ENCODE measurements at places on chromosomes 2 and 18.

- no peak for DNase-seq
Observed at GRCh38 chr2:44663471-44664073, 277.9 kb upstream of the SIX3 start.

DNA sequence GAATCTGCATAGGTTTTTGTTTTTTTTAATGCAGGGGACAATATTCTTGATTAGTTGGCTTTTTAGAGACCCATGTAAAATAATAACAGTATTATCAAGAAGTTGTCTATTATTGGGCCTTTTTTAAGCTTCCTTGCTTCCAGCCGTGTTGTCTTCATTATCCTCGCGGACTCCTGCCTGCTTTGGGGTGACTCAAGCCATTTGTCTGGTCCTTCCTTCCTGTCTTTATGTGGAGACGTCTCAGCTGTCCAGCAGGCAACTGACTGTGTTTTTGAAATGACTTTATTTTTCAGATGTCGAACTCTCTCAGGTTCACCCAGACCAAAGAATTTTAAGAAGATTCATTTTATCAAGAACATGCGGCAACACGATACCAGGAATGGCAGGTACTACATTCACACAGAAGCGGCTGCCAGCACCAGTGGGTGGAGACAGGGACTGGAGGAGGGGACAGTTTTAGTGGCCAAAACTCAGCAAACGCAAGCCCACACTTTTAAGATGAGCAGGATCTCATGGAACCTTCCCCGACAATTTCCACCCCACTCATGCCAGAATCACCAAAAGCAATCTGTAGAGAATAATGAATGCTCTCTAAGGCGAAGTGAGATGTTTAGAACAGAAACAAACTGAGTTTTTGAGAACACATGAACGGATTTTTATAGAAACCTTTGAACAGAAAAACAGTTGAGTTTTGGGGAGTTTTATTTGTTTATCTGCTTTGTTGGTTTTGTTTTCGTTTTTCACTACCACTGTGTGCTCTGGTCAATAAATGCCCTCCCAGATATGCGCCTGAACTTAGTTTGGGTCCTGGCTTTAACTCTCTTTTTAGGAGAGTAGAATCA is 59.1 kb downstream of the CABLES1 start:
- no peak for DNase-seq

DNA sequence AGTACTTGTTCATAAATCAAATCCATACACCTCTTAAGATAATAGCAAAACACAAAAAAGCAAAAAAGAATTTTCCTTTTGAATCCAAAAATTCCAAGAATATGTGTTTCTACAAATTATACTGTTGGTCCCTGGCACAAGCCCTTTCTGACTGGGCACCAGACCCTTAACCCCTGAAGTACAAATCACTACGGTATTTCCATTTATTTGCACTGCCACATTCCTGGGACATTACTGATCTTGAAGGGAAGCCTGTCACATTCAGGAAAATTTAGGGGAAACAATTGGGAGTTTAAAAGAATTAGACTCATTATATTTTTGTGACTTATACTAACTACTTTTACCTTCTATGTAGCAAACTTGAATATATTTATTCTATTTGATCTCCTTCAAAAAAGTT is 98.8 kb downstream of the ZNF521 start:
- DNase-seq: no peak

DNA sequence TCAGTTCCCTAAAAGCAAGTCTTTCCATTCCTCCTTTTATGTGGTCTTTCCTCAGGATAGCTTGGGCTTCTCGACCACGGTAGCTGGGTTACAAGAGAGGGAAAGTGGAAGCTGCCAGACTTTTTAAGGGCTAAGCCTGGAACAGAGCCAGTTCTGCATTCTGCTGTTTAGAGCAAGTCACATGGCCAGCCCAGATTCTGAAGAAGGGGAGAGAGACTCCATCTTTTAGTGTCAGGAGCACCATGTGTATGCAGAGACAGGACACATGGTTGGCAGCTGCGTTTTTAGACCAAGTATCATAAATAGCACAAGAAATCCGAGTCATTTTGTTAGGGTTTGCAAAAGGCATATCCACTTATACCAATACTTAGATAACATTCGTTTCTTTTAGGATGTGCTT is 4.7 kb downstream of the HMSD start:
- DNase-seq: no peak

- DNase-seq: no peak
Observed at GRCh38 chr2:205321231-205321630, 361.1 kb upstream of the NRP2 start.

DNA sequence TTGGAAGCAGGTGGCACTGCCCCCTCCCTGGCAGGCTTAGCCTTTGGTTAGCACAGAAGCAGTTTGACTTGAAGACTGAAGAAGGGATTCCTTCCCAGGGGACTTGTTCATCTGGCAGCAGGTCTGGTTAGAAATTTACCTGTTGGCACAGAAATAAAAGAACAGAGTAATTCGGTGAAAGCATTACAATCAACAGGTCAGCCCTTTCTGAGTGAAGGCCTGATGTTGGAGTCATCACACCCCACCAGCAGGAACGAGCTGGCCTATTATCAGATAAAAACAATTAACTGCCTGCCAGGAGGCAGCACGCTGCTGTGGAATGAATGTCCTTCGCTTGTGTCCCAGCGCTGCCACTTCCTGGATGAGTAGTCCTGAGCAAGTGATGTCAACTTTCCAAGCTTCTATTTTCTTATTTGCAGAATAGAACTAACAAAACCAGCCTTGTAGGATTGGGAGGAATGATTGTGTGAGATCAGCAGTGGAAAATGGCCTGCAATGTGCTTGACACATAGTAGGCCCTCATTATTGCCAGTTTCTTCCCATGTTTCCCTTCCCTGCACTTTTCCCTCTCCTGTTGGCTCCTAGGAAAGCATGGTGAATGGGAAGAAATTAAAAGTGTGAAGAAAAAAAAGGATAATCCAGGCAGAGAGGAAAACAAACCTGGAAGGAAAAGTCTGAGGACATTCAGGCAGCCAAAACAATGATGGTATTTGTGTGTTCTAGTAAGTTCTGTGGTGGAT is 29.0 kb downstream of the LGALSL start:
- no peak for DNase-seq

GRCh38 chr2:38037757-38038621 is 38.0 kb downstream of the CYP1B1 start:
- DNase-seq: no peak

DNA sequence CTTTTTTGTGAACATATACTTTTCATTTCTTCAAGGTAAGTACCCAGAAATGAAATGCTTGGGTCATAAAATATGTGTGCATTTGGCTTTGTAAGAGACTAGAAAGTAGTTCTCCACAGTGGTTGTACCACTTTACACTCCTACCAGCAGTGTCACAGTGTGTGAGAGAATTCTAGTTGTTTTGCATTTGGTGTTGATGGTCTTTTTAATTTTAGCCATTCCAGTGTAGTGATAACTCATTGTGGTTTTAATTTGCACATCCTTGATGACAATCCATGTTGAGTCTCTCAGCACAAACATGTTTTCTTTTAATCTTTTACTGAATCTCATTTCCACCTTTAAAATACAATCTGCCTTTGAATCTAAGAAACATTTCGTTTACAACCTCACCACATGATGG is 402.5 kb upstream of the ETAA1 start:
- DNase-seq: no peak

DNA sequence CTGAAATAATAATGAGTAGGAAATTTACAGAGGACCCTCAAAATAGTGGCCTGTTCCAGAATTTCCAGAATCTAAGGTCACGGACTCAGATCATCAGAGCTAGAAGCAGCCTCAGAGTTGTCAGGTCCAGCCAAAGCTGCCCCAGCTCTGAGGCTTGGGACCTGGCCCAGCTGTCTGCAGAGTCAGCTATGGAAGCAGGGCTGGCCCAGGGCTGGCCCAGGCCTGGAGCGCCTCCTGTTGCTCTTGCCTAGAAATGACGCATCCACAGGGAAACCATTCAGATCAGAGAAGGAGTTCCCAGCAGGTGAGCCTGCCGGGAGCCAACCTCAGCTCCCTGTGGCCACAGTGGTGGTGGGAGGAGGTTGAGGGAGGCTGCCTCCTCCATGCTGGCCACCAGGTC is 106.7 kb upstream of the ARL4C start:
- no peak for DNase-seq

GRCh38 chr2:11502740-11503292 is 31.0 kb upstream of the GREB1 start:
- no peak for DNase-seq

- DNase-seq: no peak
Observed at GRCh38 chr2:24272907-24273306, 87.4 kb downstream of the ITSN2 start.

- no peak for DNase-seq
Observed at GRCh38 chr2:190979906-190980629, 33.9 kb downstream of the STAT1 start.

GRCh38 chr18:49565612-49566011 is 3.8 kb downstream of the LIPG start:
- no peak for DNase-seq

- DNase-seq: no peak
Observed at GRCh38 chr18:38487521-38487920, 921.9 kb upstream of the CELF4 start.

DNA sequence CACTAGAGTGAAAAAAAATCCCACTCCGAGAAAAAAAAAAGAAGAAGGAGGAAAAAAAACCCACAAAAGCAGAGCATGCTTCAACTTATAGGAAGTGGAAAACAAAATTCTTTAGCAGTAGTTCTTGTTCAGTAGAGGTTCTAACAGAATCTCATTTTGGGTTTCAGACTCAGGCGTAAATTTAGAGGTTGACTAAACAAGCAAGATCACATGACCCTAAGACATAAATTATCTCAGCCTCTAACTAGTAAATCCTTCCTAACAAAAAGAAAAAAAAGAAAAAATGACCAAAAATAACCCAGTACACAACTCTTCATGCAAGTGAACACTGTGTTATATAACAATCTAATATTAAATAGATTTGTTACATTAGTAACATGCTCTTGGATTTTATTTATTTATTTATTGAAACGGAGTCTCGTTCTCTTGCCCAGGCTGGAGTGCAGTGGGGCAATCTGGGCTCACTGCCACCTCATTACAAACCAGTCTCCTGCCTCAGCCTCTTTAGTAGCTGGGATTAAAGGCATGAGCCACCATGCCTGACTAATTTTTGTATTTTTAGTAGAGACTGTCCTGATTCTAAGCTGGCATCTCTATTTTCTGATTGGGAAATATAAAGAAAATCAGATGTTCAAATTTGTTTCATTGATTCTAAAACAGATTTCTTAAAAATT is 35.4 kb downstream of the PPP4R3B start:
- DNase-seq: no peak

GRCh38 chr2:218824004-218824403 is 7.6 kb downstream of the PRKAG3 start:
- DNase-seq: no peak

GRCh38 chr2:12259493-12259892 is 457.2 kb upstream of the TRIB2 start:
- no peak for DNase-seq

DNA sequence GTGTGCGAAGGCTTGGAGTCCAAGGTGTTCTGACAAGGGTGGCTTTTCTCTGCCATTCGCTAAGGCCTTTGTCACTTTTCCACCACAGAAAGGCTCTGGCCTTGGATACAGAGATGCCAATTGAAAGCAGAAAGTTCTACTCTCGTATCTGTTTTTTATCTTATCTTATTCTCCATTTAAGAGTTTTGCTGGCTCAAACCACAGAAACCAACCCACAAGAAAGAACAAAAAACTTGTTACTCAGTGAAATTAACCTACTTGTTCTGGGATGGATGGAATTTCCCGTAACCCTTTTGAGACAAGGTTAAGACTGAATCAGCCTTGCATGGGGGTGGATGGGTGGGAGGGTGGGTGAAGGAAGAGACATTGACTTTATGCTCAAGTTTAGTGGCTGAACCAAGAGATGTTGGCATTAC is 221.7 kb downstream of the CDH20 start:
- no peak for DNase-seq

DNA sequence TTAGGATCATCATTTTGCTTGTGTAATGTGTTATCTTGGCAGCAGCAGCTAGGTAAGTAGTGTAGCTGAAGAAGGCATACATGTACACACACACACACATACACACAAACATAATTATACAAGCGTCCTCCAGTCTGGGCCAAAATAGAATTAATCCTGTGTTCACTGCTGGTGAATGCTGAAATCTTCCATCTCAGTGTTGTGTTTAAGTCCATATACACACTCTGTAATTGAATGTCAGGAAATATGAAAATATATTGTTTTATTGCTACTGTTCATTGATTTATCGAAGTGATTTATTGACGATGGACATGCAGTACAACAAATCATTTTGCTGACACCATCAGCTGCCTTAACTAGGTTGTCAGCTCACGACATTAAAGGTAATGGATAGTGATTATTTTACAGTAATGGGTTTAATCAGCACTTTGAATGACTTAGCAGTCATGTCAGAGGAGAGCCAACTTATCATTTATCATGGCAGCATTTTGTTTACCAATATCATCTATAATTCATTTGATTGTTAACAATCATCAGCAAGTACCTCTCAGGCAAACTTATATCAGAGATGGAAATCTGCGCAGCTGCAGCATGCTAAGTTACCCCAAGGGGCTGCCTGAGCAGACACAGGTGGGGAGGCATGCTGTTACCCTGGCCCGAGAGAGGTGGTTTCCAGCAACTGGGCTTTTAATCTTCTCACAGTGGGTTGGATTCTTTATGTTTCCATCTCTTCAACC is 83.7 kb upstream of the FSHR start:
- DNase-seq: no peak

All from stimulated activated CD8-positive, alpha-beta memory T cell treated with anti-CD3 and anti-CD28 coated beads, Interleukin-4, amount 100 ng/mL, for 1 hour (primary cell).